Stimulated activated CD8-positive, alpha-beta memory T cell treated with anti-CD3 and anti-CD28 coated beads, Interleukin-4, amount 100 ng/mL, for 4 hours (primary cell): ENCODE measurements at places on chromosomes 3 and 15.
A peak's percentile ranks its signal among the peaks of the same experiment; 100 is the strongest.

DNA sequence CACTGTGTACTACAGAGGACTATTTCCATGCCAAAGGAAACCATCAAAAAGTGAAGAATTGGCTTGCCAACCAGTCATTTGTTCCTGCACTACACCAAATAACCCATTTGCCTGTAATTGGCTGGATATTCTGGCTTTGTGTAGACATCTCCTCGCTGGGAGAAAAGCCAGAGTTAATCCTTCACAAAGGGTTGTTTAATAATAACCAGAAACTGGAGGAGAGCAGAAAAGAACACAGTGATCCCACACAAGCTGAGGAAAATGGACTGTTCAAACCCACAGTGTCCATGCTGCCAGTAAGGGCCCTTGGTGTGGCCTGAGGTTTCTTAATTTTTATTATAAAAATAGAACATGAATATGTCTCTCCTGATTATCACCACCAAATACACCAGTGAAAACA lies 294.0 kb downstream of the RORA start:
- DNase-seq: no peak

GRCh38 chr3:9339761-9340471 lies 22.9 kb upstream of the THUMPD3 start:
- DNase-seq: no peak

DNA sequence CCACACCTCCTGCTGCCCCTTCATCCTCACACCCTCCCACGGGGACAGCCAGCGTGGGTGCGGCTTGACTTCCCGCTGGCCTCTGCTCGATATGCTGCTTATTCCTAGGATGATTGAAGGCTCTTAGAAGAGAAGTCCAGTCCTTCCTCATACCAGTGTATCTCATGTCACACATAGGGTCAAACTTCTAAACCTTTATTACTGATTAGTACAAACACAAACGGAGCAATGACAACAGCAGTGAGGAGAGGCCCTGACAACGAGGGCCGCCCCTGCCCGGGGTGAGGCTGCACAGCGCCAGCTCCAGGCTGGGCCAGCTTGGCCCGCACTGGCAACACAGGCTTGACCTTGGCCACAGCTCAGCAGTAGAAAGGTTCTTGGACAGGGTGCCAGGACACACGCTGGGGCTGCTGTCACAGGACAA lies 3.7 kb downstream of the CIB1 start:
- DNase-seq: no peak

- DNase-seq: no peak
Measured at GRCh38 chr15:70892002-70892911, at the start of the genes LRRC49 and THAP10. TSS of gene LRRC49 (plus strand) at chr15:70892826. CDS start at chr15:70892895, 69 bp downstream. TSS of gene THAP10 (minus strand) at chr15:70892433. CDS start at chr15:70892272, 161 bp downstream.

GRCh38 chr15:70055601-70056051 lies 42.1 kb downstream of the TLE3 start:
- no peak for DNase-seq

DNA sequence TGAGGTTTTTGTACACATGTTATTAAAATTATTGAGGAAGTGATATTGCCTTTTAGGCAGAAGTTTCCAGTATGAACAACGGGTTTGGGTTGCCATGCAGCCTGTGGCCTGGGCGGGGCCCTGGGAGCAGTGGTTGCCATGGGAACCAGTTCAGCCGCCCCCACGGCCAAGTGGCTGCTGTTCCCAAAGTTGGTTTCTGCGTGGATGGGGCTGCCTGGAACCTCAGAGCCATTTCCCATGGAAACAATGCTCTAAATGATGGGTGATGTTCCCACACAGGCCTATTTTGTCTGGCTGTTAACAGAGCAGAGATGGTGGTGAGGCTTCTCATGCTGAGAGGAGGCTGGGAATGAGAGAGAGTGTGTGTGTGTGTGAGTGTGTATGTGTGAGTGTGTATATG lies 19.5 kb downstream of the MRAS start:
- no peak for DNase-seq

DNA sequence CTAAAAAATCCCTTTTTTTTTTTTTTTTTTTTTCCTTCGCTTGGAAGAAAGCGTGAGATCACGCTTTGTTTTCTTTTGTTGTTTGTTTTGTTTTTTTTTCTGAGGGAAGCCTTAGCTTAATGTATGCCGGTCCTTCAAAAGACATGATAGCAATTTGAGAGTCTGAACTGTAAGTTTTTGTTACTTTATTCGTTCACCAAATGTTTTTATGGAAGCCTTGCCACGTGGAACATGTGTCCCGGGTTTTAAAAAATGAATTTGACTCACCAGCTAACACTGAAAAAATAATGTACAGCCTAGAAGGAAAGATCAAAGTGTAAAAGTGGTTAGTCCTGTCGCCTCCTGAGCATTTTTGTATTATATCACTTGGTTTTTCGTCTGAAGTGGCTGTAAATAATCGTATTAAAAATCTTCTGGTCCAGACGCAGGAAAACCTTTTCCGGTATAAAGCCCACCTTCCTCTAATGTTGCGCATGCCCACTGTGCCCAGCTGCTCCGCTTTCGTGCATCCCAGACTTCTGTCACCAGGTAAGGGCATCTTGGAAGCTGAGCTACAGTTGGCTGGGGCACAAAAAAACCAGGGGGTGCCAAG lies 795 bp upstream of the MYNN start:
- peak; percentile 20 for DNase-seq

- no peak for DNase-seq
Measured at GRCh38 chr15:39075756-39076341, 505.0 kb upstream of the THBS1 start.

- DNase-seq: no peak
Measured at GRCh38 chr3:37114251-37115145, 59.9 kb downstream of the LRRFIP2 start.

- DNase-seq: no peak
Measured at GRCh38 chr3:188776447-188776846, 395.3 kb upstream of the TPRG1 start.

GRCh38 chr3:197354568-197355001 lies 56.2 kb upstream of the DLG1 start:
- no peak for DNase-seq

DNA sequence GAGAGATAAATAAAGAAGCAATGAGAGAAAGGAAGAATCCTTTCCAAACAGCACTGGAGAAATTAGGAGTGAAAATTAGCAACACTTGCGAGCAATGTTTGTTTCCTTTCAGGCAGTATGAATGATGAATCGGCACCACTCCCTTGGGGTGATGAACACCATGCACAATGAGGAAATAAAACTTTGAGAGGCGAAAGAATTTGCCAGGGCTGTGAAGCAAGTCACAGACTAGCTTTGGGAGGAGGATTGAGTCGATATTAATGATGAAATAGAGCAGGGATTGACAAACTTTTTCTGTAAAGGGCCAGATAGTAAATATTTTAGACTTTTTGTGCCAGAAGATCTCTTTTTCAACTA lies 237.7 kb downstream of the AGBL1 start:
- DNase-seq: no peak

DNA sequence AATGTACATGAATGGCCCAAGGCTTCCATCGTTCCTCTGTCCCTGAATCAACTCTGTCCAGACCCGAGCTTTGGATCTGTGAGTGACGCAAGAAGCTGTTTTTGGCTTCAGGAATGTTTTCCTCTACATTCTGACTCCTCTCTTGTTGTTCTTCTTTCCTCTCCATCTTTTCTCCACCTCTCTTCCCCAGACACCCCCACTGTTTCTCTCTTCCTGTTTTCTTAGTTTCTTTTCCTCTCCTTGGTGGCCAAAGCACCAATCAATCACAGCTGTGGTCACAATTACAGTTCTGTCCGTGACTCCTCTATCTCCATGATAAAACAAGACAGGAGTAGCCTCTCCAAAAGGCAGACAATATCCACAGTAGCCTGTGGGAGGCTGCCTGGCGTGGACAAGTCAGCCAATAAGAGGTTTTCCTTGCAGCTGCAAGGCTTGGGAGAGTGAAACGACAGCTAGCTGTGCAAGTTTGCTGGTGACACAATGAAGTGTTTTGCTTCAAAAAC lies 4.9 kb upstream of the TMEM212 start:
- no peak for DNase-seq

DNA sequence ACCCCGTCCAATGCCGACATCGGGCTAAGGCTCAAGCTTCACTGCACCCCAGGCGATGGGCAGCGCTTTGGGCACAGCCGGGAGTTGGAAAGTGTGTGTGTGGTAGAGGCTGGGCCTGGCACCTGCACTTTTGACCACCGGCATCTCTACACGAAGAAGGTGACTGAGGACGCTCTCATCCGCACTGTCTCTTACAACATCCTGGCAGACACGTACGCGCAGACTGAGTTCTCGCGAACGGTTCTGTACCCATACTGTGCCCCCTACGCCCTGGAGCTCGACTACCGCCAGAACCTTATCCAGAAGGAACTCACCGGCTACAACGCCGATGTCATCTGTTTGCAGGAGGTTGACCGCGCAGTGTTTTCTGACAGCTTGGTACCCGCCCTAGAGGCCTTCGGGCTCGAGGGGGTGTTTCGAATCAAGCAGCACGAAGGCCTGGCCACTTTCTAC lies 1.0 kb downstream of the PDE12 start:
- no peak for DNase-seq
